ENCODE measurements at places on chromosomes 5 and 9.

DNA sequence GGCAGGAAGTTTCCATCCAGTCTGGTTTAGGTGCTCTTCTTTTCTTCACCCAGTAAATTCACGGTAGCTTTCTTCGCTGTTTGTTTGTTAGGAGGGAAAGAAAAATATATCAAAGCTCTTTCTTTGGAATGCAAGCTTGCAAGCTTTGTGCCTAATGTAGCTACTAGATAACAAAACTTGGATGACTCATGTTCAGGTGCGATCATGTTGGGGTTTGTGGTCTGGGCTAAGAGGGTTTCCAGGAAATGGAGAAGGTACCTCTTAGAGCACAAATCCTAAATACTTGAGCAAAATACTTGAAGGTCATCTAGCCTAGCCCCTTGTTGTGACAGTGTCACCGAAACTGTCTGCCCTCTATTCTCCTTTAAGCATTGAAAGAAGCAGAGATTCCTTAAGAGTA is 17.7 kb downstream of the SRP19 start:
- DNase-seq: no peak

- DNase-seq: no peak
These were observed 123.7 kb upstream of the TNC start for GRCh38 chr9:115241641-115242040.

DNA sequence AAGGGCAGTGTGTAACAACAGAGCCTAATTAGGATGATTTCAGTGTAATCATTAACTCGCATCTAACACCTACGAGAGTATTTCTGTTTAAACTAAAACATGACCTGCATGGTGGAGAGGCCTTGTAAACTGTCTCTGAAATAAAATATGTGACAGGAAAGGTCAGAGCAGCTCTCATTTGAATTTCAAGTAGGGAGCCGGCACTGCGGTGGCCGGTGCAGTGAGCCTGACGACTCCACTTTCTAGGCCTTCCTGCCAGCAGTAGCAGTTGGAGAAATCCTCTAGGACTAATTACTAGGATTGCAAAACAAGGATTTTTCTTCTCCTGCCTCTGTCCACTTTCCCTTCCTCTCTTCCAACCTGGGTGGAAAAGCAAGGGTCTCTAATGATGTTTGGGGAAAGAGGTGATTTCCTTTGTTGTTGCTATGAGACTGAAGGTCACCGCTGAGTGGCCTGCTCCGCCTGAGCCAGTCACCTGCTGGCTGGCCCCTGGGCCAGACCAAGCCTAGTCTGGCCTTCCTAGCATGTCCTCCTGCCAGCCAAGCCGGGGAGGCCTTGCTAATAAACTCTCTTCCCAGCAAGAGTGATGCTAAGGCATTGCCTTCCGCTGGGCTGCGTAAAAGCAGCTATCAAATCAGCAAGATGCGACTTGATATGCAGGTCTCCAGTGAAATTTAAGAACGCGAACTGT is 245.7 kb downstream of the PSAT1 start:
- DNase-seq: no peak

DNA sequence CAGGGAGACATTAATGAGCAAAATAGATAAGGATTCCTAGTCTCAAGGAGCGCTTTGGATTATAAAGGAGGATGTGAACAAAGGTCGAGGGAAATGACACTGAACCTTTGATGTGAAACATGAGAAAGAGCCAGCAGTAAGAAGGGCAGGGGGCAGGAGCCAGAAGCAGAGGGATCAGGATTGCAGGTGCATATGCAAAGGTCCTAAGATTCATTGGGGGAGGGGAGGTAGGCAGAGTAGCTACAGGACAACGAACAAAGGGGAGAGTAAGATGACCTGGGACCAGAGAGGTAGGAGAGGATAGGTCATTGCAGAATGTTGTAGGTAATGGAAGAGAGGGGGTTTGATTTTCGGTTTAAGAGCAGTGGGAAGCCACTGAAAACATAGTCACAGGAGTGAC is 129.2 kb upstream of the TRPM3 start:
- no peak for DNase-seq

- no peak for DNase-seq
These were observed 43.4 kb upstream of the BICD2 start for GRCh38 chr9:92807757-92808725.

DNA sequence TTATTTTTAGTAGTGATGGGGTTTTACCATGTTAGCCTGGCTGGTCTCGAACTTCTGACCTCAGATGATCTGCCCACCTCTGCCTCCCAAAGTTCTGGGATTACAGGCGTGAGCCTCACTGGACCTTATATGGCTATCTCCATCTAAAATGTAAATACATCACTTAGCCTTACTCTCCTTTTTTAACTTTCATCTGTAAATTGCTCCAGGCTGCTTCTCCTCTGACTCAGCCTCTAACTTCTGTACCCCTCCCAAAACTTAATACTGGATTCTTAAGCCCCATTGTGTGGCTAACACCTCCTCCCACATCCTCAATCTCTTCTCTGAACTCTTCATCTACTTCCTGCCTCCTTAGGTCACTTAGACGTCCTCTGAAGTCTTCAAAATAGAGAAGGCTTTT is 4.0 kb downstream of the SNX30 start:
- DNase-seq: no peak

DNA sequence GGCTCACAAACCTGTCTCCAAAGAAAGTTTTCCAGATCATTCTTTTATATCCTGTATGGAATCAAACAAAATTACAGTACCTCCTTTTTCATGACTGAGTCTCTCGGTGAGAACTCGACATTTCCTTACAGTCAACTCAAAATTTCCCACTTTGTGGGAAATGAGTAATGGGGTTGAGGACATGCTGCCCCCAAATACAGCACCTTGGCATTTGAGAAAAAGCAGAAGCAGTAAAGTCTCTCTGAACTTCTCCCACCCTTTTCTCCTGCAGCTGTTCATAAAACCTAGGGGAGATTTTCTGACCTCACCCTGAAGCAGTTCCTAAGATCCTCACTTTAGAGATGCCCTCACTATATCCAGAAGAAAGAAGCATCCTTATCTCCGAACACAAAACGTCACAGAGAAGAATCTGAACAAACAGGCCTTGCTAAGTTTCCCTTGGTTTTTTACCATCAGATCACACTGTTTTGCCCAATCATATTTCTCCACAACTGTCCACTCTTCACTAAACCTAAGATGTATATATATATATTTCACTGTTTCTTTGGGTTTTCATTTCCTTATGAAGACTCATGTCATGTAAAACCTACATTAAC is 96.1 kb upstream of the APC start:
- no peak for DNase-seq

DNA sequence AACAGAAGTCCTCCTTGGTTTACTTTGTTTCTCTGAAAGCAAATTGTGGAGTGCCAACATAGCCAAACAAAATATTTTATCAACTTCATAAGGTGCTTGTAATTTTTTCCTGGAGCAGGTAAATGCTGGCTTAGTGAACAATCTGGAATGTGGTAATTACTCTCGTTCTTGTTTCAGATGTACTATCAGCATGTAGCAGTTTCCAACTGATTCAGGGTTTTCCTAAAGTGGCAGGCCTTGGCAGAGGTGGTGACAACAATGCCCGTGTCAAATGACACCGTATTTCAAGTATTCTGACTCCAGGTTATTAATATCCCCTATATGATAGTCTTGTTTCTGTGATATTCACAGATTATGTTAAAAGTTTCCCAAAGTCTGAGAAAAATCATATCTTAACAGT is 1.2 kb downstream of the C9orf72 start:
- no peak for DNase-seq

GRCh38 chr5:139181322-139181730 is 16.8 kb downstream of the SIL1 start:
- no peak for DNase-seq

- no peak for DNase-seq
These were observed 6.3 kb upstream of the KCNIP1 start for GRCh38 chr5:170497311-170498038.
